Globus pallidus (tissue), 1 donor: ENCODE measurements at places on chromosomes 11 and 22.

GRCh38 chr22:34696557-34696956 is 369.4 kb upstream of the ISX start:
- no peak for DNase-seq

GRCh38 chr22:28903729-28904128 is 20.4 kb downstream of the ZNRF3 start:
- no peak for DNase-seq

- DNase-seq = no peak
Measured at GRCh38 chr22:29459773-29460172, 20.2 kb upstream of the NEFH start.

GRCh38 chr22:26502688-26503561 is 9.3 kb downstream of the TFIP11 start:
- DNase-seq = peak; percentile 57

- no peak for DNase-seq
Measured at GRCh38 chr22:17641269-17641668, 2.7 kb downstream of the BCL2L13 start.

GRCh38 chr11:45026835-45027234 is 76.2 kb upstream of the TP53I11 start:
- no peak for DNase-seq

- peak; percentile 37 for DNase-seq
Measured at GRCh38 chr11:111909378-111909777, 2.2 kb downstream of the CRYAB start.

DNA sequence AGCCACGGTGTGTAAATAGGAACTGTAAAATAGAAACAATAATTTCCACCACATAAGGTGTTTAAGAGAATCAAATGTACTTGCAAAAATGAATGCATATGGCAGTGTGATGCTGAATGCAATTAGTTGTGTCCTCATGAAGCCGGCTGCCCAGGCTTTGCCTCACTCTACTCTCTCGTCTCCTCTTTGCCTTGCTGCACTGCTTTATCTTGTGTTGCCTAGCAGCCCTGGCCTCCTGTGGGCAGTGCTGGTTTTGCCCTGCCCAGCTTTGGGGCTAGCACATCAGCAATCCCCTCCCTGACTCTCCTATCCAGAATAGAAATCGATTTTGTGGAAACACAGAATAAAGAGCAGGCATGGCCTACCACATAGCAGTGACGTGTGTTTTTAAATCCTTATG is 30.0 kb downstream of the LRRC32 start:
- DNase-seq = no peak

DNA sequence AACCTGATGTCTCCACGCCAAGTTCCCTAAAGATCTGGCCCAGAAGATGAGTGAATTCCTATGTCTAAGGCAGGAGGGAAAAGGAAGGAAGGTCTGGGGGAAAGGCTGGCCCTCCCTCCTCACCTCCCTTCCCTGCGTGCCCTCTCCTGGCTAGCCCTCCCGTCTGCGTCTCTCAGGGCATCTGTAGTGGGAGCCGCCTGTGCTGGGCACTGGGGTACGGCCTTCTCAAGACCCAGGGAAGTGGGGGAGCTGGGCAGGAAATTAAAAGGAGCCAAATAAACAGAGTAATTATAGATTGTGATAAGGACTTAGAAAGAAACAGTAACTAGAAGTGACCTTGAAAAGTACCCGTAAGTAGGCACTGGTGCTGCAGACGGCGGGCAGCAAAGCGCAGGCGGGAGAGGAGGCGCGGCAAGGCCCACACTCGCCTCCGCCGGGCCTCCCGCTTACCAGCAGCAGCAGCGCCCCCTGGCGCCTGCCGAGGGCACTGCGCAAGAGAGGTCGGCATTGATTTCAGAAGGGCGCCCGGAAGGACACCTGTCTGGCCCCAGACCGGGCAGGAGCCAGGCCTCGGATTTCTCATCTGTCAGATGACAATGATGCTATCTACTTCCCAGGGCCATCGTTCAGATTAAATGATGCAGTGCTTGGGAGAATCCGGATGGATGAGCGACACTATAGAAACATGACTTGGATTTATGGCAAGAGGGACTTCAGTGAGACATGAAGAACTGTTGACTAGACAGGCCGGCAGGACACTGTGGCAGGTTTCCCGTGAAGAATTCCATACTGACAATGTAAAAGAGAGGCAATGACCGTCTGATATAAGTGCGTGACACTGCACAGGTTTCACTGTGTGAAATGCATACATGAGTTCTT is 7.3 kb downstream of the KCNJ1 start:
- DNase-seq = peak; percentile 24

GRCh38 chr22:33247758-33248157 is 189.6 kb upstream of the SYN3 start:
- no peak for DNase-seq

GRCh38 chr11:122933416-122933815 is 48.2 kb downstream of the BSX start:
- DNase-seq = no peak

DNA sequence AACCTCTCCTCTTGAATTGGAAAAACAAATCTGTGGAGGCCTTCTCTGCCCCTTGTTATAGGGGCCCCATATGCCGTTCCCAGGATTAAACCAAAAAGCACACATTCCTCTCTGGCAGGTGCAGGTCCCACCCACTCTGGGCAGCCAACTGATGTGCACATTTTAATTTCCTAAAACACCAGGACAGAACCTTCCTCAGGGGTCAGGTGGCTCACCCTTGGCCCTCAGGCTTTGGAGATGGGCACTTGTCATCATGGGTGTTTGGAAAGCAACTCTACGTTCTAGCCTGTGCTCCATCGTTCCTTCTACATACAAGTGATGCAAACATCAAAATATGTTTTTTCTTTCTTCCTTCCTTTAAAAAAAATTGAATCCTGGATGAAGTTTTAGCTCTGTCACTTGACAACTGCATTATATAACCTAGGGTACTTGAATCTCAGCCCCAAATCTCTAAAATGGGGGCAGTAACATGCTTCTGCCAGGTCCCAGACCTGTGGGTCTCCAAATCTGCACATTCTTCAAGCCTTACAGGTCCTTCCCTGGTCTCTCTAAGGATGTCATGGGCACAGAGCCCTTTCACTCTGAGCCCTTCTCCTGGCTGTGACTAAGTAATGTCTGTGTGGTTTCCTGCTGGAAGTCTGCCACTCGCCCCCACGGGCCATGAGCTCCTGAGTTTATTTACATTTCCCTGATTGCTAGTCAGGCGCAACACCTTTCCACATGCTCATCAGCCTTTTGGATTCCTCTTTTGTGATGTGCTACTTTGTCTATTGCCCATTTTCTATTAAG is 43.8 kb downstream of the KCNQ1OT1 start:
- no peak for DNase-seq

DNA sequence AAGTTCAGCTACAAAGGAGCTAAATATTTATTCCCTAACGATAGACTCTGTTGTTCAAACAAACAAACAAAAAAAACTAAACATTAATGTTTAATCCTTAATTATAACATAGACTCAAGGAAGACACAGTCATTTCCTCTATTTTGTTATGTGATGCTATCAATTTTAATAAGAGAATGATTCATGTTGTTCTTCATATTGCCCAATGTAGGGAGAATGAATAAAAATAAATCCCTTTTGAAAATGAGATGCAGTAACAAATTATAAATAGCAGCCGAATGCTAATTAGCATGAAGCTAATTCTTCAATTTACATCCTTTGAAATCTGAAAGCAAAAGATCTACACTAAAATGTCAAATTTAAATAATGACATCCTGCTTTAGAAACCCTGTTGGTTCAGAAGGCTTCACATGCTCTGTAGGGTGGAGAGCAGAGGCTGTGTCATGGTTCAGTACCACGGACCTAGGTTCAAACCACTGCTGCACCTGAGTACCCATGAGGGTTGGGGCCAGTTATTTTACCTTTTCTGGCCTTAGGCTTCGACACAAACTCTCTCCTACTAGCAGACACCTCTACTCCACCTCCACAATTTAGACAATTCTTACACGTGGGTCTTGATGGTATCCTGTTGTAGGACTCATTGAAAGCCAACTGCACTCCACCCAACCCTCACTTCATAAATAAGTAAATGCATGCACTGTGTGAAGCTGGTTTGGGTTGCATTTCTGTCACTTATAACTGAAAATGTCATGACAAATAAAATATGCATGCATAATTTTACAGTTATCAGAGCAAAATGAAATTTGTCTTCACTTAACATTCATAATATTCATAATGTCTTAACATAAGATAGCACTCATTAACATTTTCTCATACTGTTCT is 89.0 kb downstream of the RRAS2 start:
- no peak for DNase-seq

DNA sequence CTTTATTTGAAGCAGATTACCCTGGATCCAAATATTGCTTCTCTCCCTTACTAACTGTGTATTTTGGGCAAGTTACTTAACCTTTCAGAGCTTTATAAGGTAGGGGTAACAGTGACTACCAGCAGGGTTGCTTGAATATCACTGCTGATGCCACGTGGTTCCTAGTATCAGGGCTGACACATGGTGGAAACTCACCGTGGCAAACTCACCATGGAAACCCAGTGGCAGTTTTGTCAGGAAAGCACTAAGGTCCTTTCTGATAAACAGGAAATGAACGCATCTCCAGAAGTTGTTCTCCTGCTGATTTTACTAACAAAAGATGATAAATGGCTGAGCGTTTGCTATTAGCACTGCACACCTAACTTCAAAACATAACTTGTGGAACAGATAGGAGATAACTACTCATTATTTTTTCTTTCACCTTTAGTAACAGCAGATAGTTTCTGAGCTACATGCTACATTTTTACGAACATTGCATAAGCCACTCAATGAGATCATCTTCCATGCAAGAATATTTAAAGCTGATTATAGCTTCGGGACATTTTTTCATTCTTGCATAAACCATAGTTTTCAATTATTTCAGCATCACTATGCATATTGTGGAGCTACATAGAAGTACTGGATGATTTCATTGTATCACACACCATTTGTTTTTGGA is 59.7 kb upstream of the RAG2 start:
- no peak for DNase-seq

DNA sequence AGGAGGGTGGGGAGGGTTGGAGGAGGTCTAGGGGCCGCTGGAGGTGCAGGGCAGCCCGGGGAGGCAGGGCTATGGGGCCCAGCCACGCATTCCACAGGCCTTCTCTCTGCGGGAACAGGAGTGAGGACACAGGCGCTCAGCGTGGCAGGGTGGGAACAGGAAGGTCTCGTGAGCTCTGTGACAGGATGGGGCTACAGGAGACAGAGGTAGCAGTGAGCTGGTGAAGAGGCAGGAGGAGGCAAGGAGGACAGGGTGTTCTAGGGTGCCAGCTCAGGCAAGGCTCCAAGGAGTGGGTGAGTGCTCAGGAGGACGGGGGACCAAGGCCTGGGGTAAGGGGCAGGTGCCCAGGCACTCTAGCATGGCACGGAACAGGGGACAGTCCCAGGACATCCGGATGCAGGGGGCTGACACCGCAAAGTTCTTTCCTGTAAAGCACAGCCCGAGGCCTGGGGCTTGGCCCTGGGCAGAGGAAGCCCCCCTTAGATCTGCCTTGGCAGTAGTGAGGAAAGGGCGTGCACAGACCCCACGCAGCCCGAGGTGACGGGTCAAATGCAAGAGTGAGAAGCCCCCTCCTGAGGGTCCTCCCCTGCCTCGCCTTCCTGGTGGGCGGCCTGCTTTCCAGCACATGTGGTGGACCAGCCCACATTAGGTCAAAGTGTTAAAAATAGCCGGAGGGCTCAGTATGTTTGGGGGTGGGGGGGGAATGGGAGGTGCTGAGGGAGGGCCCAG is 4.7 kb upstream of the NEAT1 start:
- no peak for DNase-seq

DNA sequence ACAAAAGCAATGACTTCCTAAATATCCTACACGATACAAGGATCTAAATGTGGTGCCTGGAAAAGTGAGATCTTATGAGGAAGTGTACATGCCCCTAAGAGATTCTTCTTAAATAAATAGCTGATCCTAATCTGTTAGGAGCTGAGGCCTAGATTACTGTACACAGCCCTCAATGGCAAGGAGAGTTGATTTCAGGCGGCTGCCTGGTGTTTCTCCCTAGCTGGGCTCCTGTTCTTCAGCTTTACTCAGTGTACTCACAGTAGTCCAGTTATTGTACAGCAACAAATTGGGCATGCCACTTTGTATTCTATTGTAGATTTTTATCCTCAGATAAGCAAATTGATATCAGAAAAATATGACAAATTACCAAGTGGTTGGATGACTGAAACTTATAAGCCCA is 358.2 kb upstream of the PDGFD start:
- no peak for DNase-seq

DNA sequence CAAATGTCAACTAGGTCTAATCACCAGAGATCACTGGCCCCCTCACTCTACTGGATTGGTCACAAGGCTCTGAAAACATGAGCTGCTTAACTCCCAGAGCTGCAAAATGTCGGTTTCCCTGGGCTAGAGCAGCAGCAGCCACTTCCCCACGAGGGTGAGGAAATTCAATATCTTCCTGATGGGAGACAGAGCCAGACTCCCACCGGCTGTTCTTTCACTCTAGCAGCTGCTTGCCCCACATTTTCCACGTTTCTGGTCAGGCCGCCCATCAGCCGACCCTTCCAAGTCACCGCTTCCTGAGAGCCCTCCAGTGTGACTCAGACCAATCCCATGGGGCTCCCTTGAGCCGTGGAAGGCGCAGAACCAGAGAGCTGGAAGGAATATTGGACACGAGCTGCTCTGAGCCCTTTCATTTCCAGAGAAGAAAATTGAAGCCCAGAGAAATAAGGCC is 227.0 kb downstream of the ADAMTS15 start:
- no peak for DNase-seq

DNA sequence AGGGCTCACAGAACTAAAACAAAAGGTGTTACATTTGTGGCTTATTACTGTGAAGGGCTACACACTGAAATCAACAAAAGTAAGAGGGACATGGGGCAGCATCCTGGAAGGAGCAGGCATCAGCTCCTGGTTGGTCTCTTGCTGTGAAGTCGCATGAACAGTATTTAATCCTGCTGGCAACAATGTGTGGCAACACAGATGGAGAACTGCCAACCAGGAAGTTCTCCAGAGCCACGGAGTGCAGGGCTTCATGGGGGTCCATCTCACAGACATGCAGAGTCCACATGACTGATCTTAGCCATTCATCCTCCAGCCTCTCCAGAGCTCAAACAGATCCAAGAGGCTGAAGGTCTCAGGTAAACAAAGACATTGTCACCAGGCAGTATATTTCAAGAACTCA is 32.8 kb upstream of the FGF3 start:
- no peak for DNase-seq

DNA sequence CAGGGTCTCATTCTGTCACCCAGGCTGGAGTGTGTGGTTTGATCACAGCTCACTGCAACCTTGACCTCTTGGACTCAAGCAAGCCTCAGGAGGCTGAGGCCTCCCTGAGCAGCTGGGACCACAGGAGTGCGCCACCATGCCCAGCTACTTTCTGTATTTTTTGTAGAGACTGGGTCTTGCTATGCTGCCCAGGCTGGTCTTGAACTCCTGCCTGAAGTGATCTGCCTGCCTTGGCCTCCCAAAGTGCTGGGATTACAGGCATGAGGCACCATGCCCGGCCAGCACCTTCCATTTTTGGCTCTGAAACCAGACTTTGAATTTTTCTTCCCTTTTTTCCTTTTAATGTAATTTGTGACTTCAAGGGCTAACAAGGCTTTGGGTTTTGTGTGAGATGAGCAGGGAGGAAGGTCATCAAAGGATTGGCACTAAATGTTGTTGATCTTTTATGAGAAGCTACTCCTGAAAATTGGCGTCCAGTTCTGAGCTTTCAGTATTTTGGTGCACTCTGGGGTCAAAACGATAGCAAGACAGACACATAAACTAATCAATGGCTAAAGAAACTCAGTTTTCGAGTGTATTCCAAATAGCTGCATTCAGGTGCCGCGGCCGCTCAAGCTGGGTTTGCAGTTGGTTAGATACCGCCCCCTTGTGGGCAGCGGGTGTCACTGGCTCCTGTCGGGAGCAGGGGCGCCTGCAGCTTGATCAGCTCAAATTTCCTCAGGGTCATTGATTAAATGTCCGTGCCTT is 51.9 kb upstream of the CLMP start:
- DNase-seq = peak; percentile 63

- DNase-seq = no peak
Measured at GRCh38 chr11:115581871-115582639, 77.8 kb upstream of the CADM1 start.
